ENCODE measurements at places on chromosomes 6 and 20.

GRCh38 chr20:19552221-19553180 lies 205.6 kb upstream of the RIN2 start:
- no peak for DNase-seq

DNA sequence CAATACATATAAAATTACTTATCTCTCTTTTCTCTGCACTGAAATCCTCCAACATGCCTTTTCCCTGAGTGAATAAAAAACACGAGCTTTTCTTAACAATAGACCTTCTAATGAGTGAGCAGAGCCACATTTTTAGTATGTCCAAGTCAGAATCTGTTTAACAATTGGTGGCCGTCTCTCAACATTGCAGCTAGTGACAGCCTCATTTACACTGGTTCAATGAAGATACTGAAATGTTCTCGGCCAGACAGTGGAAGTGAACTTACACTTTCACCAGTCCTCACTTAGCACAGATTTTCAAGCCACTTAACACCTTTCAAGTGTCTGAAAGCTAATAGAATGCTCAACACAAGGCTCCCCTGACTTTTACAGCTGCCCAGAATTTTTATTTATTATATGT lies 767.1 kb downstream of the KIF16B start:
- DNase-seq = no peak

- no peak for DNase-seq
Measured at GRCh38 chr6:166644681-166645080, 17.6 kb upstream of the RPS6KA2 start.

- no peak for DNase-seq
Measured at GRCh38 chr20:42435230-42435629, 754.5 kb downstream of the PTPRT start.

DNA sequence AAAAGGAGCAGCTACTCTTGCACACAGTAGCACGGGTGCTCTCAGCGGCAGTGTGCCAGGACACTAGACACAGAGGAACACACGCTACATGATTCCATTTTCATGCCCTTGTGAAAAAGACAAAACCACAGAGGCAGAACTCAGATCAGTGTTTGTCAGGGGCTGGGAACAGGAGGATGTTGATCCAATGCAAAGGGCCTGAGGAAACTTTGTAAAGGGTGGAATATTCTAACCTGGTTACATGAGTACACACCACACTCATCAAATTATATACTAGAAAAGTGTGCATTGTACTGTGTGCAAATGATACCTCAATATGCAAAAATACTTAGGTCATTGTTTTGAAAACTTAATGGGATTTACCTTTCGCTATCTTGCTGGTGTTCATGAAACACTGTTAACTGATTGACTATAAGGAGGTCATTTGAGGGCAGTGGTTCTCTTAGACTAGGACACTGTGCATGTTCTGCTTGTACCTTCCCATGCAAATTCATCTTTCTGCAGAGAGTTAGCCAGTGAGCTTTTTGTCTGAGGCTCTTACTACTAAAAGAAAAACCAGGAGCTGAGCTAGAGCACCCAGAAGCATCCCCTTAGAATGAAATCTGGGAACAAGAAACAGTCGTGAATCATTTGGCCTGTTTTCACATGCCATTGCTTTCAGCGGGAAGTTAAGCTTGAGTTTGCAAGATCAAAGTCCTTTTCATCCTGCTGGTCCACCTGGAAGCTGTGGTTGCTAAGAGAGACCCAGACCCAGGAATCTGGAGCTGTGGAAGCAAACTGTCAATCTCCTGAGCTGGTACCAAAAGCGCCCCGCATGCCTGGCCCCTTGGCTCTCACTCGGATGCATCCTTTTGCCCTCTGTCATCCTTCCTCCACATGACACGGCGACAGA lies 204.8 kb downstream of the TTLL2 start:
- DNase-seq = no peak

DNA sequence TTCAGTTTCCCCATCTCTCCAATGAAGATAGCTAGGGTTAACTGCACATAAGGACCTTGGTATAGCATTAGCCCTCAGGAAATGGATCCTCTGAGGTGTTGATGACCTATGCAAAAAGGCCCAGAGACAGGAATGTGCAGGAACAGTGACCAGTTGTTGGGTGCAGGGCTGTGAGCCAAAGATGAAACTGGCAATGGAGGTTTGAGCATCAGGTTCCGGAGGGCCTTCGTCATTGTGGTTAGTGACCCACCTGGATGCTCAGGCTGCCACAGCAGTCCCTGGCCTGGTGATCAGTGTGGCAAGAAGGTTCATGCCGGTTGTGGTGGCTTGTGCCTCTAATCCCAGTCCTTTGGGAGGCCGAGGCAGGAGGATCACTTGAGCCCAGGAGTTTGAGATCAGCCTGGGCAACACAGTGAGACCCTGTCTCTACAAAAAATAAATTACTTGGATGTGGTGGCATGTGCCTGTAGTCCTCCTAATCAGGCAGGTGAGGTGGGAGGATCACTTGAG lies 43.7 kb downstream of the TM9SF4 start:
- DNase-seq = no peak

DNA sequence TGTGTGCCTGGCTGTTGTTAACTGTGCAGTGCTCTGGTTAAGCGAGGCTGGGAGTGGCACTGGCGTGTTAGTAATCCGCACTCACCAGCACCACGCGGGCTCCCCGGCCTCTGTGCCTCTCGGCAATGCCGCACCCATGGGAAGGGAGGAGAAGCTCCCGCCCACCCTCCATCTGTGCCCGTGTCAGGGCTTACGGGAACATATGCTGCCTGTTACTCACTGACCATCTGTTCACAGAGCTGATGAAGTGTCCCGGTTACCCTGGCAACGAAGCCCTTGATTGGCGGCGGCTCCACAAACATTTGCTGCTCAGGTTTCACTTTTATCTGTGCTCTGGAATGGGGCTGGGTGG lies 114.7 kb downstream of the PSMB1 start:
- peak; percentile 99 for DNase-seq

GRCh38 chr6:50147371-50147770 lies 97.6 kb upstream of the DEFB112 start:
- DNase-seq = peak; percentile 5

DNA sequence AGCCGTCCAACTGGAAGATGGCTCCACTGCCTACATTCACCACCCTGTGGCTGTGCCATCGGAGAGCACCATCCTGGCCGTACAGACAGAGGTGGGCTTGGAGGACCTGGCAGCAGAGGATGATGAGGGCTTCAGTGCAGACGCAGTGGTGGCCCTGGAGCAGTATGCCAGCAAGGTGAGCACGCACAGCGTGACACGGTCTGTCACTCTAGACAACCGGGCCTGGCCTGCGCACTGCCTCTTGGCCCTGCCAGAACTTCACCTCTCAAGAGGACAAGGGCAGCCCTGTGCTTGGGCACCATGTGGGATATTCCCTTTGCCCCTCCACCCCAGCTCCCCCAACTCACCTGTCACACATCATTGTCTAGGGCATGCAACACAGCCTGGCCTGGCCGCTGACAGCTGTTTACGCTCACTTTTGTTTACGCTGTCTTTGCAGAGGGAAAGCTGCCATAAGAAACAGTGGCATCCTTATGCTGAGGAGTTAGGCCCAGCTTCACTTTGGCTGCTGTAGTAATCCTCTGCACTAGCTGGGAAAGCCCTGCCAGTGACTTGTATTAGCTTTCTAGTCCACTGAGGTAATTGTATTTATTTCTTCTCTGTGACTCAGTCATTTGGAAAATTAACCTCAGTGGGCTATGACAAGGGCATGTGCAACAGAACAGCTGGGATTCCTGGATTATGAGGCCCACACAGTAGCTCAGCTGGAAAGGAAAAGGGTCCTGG lies 9.8 kb upstream of the DEF6 start:
- DNase-seq = peak; percentile 41

DNA sequence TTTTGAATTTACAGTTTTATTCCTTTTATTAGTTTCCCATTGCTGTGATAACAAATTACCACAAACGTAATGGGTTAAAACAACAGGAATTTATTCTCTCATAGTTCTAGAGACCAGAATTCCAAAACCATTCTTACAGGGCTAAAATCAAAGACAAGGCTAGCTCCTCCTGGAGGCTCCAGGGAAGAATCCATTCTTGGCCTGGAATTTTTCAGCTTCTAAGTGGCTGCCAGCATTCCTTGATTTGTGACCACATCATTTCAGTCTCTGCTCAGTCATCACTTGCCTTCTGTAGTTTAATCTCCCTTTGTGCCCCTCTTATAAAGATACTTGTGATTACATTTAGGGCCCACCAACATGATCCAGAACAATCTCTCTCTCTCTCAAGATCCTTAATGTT lies 897 bp upstream of the SEL1L2 start:
- DNase-seq = no peak

All from fibroblast of mammary gland (primary cell).